NK-92 treated with Interleukin-12 subunit alpha and Interleukin-12 subunit beta, amount 100 ng/mL, for 24 hours (cell line): ENCODE measurements at places on chromosomes 6 and 20.

- DNase-seq: no peak
Observed at GRCh38 chr6:121932076-121932991, 467.1 kb upstream of the HSF2 start.

GRCh38 chr6:6696867-6697531, 108.5 kb downstream of the LY86 start:
- DNase-seq: no peak

GRCh38 chr20:55579802-55580201, 425.5 kb downstream of the CBLN4 start:
- DNase-seq: no peak

DNA sequence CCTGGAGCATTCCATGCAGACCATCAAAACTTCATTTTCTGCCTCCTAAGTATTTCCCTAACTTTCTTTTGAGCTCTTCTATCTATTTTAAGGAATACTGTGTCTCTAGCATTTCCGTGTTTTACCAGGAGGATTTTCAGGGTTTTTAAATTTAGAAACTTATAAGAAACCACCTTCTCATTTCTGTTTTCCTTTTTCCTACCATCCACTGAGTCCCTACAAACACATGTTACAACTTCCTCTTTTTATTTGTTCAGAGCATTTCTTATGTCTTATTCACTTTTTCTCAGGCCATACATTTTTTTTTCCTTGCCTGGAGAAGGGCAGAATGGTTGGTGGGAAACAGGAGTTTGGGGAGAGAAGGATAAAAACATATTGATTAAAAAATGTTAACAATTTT, 130.0 kb upstream of the BMP5 start:
- no peak for DNase-seq

GRCh38 chr6:27283279-27283678, 28.8 kb downstream of the POM121L2 start:
- no peak for DNase-seq

- DNase-seq: no peak
Observed at GRCh38 chr6:132388291-132388690, 13.0 kb downstream of the MOXD1 start.
